ENCODE measurements at places on chromosomes 12 and 14.
A peak's percentile ranks its signal among the peaks of the same experiment; 100 is the strongest.

GRCh38 chr14:90460136-90460535, 63.3 kb downstream of the CALM1 start:
- no peak for DNase-seq

DNA sequence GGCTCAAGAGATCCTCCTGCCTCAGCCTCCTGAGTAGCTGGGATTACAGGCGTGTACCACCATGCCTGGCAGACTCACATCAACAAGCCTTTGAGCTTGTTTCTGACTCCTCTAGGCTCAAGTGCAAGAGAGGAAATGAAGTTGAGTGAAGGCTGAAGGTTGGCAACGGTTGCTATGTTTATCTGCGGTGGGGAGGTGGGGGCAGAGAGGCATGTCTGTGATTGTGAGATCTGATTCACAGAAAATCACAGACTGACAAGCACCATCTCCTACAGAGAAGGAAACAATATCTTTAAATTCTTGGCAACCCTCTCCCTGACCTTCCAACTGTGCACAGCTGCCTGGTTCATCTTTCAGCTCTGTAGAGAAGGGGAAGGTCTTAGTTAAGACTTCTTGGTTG, 22.1 kb upstream of the NINJ2 start:
- DNase-seq: peak; percentile 73

- DNase-seq: no peak
Observed at GRCh38 chr12:2503036-2503435, 291.7 kb upstream of the FKBP4 start.

DNA sequence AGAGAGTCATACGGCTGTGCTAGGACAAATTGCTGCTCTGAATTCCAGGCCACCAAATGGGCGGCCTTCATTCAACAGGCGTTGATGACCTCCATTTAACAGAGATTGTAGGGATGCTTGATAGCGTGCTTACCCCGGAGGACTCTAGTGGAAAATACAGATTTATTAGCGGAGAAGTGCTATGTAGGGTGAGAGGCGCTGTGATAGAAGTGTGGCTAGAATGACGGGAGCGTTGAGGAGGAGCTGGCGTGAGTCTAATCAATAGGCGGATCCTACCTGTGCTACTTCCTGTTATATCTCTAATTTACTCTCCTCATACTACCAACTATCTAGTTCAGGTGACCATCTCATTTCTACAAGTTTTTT, 668 bp downstream of the MRPS35 start:
- DNase-seq: peak; percentile 3

DNA sequence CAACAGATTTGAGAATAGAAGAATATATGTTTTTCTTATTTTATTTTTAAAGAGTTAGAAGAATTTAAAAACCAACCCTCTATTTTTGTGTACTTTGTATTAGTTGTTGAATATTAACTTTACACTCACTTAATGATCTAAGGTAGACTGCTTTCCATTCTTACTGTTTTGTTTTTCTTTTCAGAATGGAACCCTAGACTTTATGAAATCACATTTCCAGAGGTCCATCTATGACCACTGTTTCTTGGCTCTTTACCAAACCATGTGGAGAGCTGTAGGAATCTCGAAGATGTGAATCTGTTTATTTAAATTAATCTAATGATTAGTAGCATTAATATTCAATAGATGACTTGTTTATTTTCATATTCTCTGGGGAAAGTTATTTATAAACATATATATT, 7.2 kb upstream of the PIK3C2G start:
- DNase-seq: no peak

DNA sequence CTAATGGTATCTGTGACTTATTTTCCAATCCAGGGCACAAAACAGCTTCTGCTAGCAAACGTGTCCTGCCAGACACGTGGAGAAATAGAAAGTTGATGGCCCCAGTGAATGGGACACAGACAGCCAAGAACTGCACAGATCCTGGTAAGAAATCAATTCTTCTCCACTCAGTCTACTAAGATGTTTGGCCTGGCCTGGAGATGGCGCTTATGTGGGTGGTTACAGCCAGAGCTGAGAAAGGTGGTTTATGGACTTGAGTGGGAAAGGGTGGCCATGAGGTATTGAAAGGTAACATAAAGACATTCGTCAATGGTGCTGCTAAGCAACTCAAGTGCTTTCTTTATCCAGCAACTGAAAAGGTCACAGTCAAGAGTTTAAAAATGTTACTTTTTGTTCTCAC, 2.9 kb downstream of the SLC24A4 start:
- no peak for DNase-seq

DNA sequence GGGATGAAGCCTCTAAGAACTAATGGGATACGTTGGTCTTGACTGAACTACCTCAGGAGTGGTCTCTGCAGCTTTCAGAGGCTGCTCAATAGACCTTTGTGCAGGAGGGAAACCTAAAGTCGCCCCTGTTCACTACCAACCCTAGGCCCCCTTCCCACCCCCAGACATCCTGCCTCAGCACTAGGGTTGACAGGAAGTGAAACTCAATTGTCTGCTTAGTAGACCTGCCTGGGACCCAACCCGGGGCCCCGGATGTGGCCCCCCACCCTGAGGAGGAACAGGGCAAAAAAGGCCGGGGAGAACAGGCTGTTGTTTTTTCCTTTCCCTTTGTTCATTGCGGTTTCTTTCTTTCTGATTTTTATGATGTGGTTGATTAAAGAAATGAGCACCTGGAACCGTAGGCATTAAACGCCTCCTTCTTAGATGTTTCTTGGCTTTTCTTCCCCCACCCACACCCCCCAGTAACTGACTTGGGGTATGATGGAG, 1.6 kb upstream of the DGKA start:
- DNase-seq: peak; percentile 74

DNA sequence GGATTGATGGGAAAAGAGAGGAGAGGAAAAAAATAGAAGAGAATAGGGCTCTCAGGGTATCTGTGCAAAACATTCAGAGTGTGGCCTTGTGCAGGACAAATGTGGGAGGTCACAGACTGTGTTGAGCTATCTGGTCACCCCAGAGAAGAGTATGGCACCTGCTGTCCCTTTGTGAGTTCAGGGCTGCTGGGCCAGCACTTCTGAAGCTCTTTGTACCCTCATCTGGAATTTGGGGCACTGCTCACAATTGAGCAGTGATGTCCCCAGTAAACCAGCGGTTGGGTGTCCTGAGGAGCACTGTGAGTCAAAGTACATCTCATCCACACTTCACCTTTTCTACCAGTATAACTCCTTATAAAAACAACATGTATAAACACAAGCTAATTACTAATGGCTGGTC, 2.6 kb upstream of the KRT81 start:
- no peak for DNase-seq
